ENCODE measurements at places on chromosomes 3 and 15.
A peak's percentile ranks its signal among the peaks of the same experiment; 100 is the strongest.

GRCh38 chr15:79307251-79307650 is 3.7 kb upstream of the TMED3 start:
- DNase-seq = no peak

GRCh38 chr3:86801921-86802320 is 189.0 kb downstream of the VGLL3 start:
- DNase-seq = no peak

- peak; percentile 36 for DNase-seq
Observed at GRCh38 chr15:23877502-23878412, 190.7 kb upstream of the NDN start.

DNA sequence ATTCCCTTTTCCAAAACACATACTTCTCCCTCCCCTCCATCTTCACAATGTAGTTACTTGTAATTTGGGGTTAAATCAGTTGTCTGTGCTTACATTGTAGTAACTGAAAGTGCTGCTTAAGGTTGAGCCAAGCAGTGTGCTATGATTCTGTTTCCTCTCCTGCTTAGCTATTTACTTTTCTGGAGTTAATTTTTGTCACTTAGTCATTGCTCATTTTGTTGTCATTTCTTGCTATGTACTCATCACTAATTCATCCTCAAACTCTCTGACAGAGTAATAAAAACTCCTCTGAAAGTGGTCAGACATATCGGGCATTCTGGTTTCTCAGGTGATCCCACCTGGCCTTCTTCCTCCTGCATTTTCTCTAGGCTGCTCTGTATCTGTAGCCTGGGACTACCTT is 80.7 kb downstream of the PPARG start:
- no peak for DNase-seq

- no peak for DNase-seq
Observed at GRCh38 chr15:90336705-90337141, 15.4 kb upstream of the ZNF774 start.

DNA sequence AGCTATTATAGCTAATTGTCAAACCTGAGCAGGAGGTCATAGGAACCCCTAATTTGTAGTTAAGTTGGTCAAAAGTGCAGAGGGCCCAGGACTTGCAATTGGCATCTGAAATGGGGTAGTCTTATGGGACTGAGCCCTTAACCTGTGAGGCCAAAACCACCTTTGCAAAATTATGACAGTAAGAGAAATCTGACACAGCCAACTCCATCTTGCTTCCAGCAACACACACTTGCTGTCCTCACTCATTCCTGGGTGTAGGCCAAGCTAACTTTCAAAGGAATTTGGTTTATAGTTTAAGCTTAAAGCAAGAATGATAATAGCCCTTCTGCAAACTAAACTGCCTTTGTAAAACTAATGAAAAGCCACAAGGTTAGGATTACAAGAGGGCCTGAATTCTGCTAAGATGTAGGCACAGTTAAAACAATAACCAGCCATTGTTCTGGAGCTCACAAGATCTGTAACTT is 57.6 kb upstream of the FRMD4B start:
- DNase-seq = no peak

- no peak for DNase-seq
Observed at GRCh38 chr15:68678746-68679145, 100.0 kb downstream of the CORO2B start.

GRCh38 chr15:71355268-71355667 is 240.0 kb downstream of the THSD4 start:
- no peak for DNase-seq

- DNase-seq = no peak
Observed at GRCh38 chr3:13002398-13003124, 70.7 kb downstream of the IQSEC1 start.

GRCh38 chr3:182500289-182500688 is 293.0 kb upstream of the ATP11B start:
- DNase-seq = no peak

GRCh38 chr15:64975390-64975789 is 14.3 kb downstream of the SPG21 start:
- no peak for DNase-seq

DNA sequence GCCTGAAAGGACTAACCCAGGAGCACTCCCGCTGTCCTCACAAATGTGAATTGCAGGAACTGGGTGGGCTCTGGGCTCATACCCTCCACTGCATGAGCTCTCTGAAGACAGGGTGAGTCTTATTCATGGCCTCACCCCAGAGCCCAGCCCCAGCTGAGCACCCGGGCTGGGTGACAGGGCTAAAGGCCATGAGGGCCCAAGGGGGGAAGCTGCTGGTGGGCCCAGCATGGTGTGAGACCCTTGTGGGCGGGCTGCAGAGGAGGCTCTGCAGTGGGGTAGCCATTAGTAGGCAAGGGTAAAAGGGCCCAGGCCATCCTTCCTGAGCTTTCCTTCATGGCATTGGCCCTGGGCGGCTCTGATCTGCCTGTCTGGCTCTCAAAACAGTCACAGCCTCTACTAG is 30.3 kb downstream of the SRPRB start:
- no peak for DNase-seq

GRCh38 chr15:59570315-59570714 is 41.3 kb upstream of the GCNT3 start:
- DNase-seq = no peak

- no peak for DNase-seq
Observed at GRCh38 chr15:76109046-76109445, 49.3 kb downstream of the TMEM266 start.

- no peak for DNase-seq
Observed at GRCh38 chr15:85746641-85747040, 48.1 kb downstream of the KLHL25 start.

DNA sequence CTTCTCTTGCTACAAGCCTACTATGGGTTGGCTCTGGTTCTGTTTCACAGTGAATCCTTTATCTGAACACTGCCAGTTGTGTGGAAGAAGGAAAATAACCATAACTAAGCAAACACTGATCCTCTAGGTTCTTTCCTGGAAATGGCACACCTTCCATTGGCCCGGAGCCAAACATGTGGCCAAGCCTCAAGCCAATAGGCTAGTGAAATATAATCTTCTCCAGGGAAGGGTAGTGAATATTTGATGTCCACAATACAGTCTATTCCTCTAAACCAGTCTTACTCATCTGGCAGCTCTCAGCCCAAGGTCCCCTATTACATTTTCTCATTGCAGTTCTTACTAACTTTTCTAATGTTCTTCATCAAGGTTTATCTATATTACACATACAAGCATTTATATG is 921.3 kb downstream of the TUSC7 start:
- DNase-seq = peak; percentile 85

DNA sequence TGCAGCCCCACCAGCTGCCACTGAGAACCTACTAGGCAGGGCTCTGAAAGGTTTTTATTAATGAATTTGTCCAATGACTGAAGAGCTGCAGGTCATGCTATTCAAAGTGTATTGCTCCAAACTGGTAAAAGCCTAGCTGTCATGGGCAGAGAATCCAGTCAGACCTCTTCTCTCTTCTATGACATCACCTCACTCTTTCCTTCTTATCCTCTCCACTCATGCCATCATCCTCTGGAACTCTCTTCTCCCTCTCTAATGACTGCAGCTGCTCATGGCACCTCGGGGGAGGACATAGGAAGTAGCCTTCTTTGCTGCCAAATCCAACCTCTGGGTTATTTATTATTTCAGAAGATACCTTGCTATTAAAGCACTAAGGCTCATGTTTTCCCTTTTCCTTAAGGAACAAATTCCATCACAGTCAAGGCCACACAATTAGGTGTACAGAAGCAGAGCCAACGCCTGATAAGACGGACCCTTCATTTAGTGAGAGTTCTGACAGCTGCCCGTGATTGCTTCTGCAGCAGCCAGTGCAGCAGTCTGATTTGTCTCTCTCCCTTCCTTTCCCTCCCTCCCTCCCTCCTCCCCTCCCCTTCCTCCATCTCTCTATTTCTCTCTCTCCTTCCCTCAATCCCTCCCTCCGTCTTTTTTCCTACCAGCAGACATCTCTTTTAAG is 87.0 kb upstream of the ONECUT1 start:
- DNase-seq = no peak

GRCh38 chr3:98172621-98173020 is 6.1 kb downstream of the OR5H15 start:
- peak; percentile 18 for DNase-seq

DNA sequence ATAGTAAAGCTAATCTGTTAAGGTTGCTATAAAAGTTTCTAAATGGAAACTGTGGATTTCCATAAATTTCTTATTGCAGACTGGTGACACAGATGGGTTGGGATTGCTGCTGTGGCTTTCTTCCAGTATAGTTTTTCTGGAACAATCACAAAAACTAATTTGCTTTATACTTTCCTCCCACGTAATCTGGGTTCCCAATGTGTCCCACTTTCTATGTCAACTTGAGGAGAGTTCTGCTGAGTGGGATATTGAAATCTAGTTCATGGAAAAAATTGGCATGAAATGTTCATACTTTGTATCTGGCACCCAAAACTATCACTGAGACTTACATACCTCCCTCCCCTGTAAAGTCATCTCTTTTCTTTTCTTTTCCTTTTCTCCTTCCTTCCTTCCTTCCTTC is 126.8 kb downstream of the TGFBR2 start:
- DNase-seq = no peak

- DNase-seq = no peak
Observed at GRCh38 chr3:180802837-180803236, 109.6 kb upstream of the FXR1 start.

GRCh38 chr3:38479431-38480092 is 16.6 kb upstream of the EXOG start:
- DNase-seq = peak; percentile 3

- no peak for DNase-seq
Observed at GRCh38 chr3:177770383-177771230, 573.3 kb upstream of the TBL1XR1 start.

DNA sequence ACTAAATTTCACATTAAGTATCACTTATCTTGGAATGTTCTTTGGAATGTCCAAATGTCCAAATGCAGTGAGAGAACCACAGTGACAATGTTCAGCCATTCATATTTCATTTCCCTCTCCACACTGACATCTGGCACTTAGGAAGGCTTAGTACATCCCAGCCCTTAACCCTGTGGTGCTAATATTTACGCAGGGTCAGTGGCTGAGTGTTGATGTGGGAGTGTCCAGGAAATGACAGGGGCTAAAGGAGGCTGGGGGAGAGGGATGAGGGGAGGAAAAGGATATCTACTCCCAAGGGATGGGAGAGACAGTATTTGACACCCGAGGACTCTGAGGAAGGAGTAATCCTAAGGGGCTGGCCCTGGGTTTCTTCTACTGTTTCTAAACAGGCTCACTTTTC is 14.1 kb upstream of the CCR4 start:
- no peak for DNase-seq

GRCh38 chr3:98982351-98982750 is 80.9 kb upstream of the DCBLD2 start:
- DNase-seq = no peak

GRCh38 chr15:83443076-83443847 is 3.9 kb upstream of the SH3GL3 start:
- DNase-seq = no peak

DNA sequence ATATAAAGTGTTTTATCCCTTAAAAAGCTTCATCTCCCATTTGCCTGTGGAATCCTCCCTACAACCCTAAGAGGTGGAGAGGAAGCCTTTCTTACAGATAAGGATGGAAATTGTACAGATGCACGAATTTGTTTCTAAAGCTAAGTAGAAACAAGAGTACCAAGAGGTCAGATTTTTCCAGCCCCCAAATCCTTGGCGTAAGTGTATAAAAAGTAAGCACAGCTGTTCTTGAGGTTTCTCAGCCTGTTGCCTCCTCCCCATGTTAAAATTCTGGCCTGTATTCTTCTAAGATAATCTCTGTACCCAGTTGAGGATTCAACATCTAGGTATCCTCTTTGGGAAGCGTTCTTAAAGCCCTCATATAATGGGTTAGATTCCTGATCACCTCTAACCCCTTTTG is 34.9 kb downstream of the RAB7A start:
- no peak for DNase-seq

GRCh38 chr3:72539856-72540255 is 308.4 kb downstream of the SHQ1 start:
- no peak for DNase-seq

GRCh38 chr15:48423342-48423741 is 92.1 kb downstream of the DUT start:
- no peak for DNase-seq

DNA sequence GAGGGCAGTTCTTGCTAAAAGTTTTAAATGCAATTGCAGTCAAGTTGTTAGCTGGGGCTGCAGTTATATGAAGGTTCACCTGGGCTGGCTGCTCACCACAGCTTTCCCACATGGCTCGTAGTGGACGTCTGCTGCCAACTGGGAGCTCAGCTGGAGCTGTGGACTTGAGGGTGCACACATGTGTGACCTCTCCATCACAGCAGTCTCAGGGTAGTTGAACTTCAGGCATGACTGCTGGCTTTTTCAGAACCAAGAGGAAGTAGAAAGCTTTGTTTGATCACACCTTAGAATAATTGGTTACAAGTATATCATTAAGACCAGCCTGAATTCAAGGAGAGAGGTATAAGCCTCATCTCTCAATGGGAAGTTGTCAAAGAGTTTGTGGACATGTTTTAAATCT is 74.1 kb downstream of the CHL1 start:
- DNase-seq = no peak

GRCh38 chr3:7388026-7388425 is 527.1 kb downstream of the GRM7 start:
- no peak for DNase-seq

GRCh38 chr15:40892447-40893012 is 1.7 kb upstream of the VPS18 start:
- DNase-seq = no peak

- DNase-seq = no peak
Observed at GRCh38 chr15:42365921-42366550, 6.7 kb downstream of the CAPN3 start.

DNA sequence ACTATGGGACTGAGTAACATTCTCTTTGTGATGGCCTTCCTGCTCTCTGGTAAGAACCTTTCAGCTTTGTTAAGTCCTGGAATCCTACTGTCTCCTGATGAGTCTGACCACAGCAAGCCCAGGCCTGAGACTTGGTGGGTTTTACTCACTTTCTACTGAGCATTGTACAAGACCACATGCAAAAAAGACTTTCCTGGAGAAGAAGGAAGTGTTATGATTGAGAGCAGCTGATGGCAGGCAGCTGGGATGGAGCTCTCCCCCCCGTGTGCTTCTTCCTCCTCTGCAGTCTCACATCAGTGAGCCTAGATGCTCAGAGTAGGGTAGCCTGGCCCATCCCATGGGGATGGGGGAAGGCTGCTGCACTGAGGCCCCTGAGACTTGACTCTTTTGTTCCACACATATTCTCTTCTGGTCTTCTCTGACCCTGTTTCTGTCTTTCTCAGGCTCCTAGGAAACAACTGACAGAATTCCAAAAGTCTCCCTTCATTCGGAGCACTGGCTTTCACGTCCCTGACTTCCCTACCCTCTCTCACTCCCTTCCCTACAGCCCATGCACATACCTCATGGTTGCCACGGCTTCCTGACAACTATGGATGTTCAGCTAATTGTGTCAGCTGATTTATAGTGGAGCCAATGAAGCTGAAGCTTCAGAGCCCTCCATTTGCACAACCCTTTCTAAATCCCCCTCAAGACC is 36.6 kb downstream of the CD86 start:
- no peak for DNase-seq

GRCh38 chr3:191256405-191256804 is 57.4 kb downstream of the OSTN start:
- DNase-seq = no peak

Measured in SHP77 treated with DMSO at 0.1 percent for 48 hours (cell line).